ENCODE measurements at places on chromosomes 5 and 9.

DNA sequence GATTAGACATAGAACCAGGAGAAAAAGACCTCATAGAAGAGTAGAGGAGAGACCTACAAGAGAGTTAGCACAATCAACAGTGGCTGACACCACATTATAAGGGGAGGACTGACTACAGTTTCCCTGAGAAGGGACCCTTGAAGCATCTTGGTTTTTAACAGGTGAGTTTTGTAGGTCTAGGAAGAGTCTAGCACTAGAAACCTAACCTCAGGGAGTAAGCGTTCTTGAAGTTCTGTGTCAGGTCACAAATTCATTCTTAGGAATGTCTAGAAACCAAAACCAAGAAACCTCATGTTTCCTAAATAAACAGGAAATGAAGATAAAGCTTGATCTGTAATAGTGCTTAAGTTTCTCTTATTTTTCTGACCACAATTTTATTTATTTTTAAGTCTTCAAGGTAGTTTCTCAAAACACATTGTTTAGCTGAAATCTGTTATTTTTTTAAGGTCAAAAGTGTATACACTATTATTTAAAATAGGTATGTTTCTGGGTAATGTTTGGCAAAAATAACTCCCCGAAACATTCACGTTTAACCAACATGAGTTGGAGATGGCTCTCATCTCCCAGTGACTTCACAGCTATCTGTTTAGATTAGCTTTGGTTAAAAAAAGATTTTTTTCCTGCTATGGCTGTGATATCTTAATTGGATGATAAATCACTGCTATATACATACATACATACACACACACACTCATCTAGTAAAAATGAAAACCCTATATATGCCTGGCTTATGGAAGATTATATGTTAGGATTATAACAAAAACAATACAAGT is 37.1 kb downstream of the MAP3K1 start:
- no peak for ATAC-seq

GRCh38 chr5:143481697-143482531 is 78.4 kb upstream of the NR3C1 start:
- no peak for ATAC-seq

- no peak for ATAC-seq
These were observed 261.6 kb upstream of the VLDLR start for GRCh38 chr9:2359891-2360471.

GRCh38 chr5:134524272-134524825 is 1.1 kb upstream of the JADE2 start:
- peak; percentile 19 for ATAC-seq

- ATAC-seq: no peak
These were observed 440.6 kb downstream of the CETN3 start for GRCh38 chr5:89968958-89969381.
